ENCODE measurements at places on chromosomes 7 and 10. TPM values are rescaled to one million over a fixed set of nuclear protein-coding genes. Genes with fewer than 3 reads are reported as not detected.

ADAP1 gene
- 32.0 TPM for total RNA-seq

DNA sequence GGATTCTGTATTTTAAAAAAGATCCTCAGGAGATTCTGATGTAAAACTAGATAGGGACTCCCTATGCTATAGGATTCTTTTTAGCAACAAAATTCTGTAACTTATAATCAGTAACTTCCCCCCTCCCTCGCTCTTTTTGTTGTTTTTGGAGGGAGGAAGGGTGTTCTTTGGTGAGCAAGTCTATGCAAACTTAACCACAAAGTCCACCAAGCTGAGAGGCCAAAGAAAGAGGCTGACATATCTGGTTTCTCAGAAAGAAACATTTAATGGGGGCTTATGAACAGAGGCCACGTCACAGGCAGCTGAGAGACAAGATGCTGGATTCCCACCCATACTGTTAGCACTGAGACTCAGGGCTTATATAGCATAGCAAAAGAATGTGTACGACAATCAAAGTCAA lies 14.3 kb upstream of the ABCB5 start:
- DNase-seq, result no peak

- DNase-seq, result no peak
Observed at GRCh38 chr10:113301342-113301984, 251.4 kb upstream of the HABP2 start.

DNA sequence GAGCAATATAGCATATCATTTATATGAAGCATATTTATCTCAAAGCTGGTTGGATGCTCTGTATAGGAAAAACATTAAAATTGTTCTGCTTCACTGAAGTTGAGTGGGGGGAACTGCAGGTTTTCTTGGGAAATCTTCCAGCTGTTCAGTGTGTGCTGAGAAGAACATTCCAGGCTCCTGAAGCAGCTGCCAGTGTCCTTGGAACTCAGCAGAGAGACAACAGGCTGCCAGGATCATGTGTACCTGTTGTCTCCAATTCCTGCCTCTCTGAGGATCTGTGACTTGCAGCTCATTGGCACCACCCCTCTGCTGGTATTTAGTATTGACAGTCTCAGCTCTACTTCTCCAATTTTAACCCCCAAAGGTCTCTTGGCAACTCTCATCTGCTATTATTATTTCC lies 42.3 kb upstream of the PRKG1 start:
- no peak for DNase-seq

GPR85 gene
- total RNA-seq, result 272 TPM

ZNF775 gene
- total RNA-seq, result 10.6 TPM

MRC1 gene
- 4.5 TPM for total RNA-seq

GIMAP8 gene
- 2.8 TPM for total RNA-seq

GIMAP6 gene
- 5.5 TPM for total RNA-seq

DNA sequence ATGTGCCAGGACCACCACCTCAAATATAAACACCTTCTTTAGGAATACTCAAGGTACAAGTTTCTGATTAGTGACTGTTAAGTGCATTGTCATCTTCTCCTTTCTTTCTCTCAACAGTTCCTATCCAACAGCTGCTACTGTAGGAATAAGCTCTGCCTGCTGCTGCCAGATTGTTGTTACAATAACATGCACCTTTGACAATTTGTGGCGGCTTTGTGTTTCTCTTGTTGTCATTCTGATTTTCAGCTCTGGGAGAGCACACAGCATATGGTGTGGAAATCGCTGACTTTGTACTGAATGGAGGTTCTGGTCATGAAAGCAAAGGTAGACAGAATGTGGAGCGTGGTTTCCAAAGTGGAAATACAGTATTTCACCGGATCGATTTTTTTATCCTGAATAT lies 182.8 kb downstream of the SEC23IP start:
- no peak for DNase-seq

PKD2L1 gene
- total RNA-seq, result 0.62 TPM

DNA sequence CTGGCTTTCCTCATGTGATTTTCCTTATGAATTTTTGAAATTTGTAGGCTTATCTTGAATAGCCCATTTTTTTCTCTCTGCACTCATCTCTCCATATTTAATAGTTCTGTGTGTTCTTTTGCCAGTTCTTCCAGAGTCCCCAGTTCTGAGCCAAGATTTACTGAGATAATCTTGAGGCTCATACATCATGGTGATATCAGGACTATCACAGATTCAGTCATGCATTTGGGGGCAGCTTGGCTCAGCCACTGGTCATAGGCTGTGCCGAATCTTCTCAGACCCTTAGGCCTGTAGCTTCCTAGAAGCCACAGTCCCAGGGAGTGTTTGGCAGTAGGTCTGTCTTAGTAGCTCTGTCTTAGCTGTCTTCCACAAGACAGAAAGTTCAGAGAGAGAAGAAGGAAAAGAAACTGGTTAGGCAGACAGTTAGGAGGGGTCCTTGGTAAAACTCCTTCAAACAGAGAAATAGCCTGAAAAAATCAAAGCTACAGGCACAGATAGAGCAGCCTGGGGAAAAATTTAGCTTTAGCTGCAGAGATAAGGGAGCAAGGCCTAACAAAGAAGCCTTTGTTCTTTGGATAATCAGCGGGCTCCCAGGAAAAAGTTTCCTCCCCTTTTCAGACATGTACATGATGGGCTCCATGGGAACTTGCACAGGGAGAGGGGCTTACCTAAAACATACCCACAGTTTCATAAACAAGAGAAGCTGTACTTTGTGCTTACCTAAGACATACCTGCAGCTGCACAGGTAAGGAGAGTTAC lies 29.1 kb downstream of the FAS start:
- no peak for DNase-seq

GRCh38 chr10:24249829-24250415 lies 41.0 kb downstream of the KIAA1217 start:
- no peak for DNase-seq

ADIRF gene
- not detected for total RNA-seq

DNA sequence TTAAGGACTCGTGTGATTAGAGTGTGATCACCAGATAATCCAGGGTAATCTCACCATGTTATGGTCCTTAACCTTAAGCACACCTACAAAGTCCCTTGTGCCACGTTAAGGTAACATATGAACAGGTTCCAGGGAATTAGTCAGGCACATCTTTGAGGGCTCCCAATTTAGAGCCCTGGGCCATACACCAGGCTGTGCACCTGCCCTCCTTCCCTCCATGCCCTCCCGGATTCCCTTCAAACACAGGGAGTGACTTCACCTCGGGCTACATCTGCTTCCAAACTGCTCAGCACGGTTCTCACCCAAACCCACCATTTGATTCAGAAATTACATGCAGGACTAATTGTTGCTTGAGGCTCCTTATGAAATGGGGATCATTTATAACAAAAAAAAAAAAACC lies 93.9 kb upstream of the HABP2 start:
- no peak for DNase-seq

CCDC136 gene
- total RNA-seq, result 44.1 TPM

DNA sequence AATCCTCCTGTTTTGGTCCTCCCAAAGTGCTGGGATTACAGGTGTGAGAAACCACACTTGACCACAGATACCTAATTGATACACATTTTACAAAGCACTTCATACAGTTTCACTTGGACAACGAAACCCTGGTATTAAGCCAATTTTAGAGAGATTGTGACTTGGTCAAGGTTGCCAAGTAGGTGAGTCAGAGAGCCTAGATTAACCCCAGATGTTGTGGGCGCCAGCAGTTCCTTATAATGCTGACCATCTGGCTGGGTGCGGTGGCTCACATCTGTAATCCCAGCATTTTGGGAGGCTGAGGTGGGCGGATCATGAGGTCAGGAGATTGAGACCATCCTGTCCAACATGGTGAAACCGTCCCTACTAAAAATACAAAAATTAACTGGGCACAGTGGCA lies 4.9 kb upstream of the PHKG1 start:
- no peak for DNase-seq

GRCh38 chr10:43821103-43821502 lies 172.4 kb upstream of the ZNF32 start:
- no peak for DNase-seq

GRCh38 chr10:79063661-79064492 lies 4.9 kb upstream of the ZMIZ1 start:
- no peak for DNase-seq

FAM25G gene
- not detected for total RNA-seq

- DNase-seq, result no peak
Observed at GRCh38 chr7:144720149-144720548, 115.7 kb downstream of the TPK1 start.

DNA sequence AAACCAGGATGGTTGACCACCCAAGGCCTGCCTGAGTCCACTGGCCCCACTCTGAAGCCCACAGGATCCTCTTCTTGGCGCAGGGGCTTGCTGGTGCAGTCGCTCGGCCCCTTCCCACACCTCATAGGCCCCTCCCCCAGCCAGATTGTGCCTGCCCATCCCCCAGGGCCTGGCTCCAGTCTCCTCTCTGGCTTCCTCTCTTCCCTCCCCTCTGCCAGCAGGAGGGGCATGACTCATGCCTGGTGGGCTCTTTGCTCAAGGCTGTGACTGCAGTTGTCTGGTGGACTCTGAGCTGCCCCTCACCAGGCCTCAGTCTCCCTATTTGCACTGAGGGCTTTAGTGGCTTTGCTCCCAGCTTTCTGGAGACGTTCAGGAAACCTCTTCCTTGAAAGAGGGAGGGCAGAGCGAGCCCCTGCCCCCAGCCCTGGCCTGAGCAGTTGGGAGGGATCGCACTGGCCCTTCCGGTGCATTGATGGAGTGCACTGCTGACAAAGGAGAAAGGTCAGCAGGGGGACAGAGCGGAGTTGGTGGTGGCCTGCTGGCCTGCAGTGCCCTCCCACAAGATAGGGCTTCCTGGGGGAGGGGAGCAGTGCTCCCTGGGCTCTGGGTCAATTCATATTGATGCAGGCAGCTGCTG lies 60.7 kb downstream of the ZMIZ1 start:
- DNase-seq, result no peak

DNA sequence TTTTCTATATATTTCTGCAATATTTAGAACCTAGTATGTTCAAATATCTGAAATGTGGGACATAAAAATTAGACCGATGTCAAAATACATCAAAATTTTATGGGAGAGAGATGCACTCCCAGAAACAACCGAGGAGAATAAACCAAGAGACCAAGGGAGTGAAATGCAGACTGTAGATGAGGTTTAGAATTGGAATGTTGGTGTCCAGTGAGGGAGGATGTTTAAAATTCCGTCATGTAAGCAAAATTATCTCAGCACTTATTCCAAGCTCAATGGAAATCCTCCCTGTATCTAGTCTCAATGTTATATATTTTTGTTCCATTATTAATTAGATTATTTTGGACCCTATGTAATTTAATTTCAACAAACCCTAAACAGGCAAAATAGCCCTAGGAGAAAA lies 61.9 kb upstream of the MAGI2 start:
- no peak for DNase-seq

WDFY4 gene
- total RNA-seq, result 0.94 TPM

- no peak for DNase-seq
Observed at GRCh38 chr10:113808168-113808567, 45.7 kb downstream of the DCLRE1A start.

DNA sequence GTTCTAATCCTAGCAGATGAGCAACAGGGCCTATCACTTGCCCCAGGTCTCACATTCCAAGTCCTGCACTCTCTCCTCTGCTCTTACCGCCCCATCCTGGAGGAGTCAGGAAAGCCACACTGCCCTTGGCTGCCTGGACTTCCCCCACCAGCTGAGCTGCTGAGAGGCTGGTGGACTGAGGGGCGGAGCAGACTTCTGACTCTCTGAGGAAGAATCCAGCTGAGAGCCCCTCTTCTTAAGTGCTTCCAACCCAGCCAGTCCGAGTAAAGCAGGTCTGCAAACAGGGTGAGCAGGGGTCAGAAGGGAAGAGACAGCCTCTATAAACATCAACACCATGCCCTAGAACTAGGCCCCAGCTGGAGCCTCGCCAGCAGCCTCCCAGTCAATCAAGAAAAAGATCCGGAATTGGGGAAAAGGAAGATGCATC lies 92.4 kb upstream of the TMEM72 start:
- no peak for DNase-seq

DNA sequence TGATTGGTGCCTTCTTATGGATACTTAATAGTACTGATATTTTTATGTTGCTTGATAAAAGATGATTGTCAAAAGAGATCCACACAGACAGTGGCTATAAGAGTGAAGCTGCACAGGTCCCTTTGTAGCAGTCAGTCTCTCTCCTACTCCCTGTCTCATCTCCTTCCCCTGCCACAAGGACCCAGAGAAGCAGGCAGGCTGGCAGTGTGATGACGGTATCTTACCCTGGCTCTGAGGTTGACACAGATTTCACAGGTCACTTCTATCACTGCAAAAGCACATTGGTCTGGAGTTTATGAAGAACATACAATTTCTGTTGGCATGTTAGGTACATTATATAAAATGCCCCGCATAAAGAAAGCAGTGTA lies 64.4 kb upstream of the AHR start:
- DNase-seq, result no peak

- no peak for DNase-seq
Observed at GRCh38 chr10:14523286-14523685, 192.6 kb upstream of the FRMD4A start.

SYNPO2L gene
- total RNA-seq, result not detected

LRIT1 gene
- not detected for total RNA-seq

CHRM2 gene
- 9.4 TPM for total RNA-seq

Data from occipital lobe (tissue), 3 donors.